ENCODE measurements at places on chromosomes 1 and 21. TPM values are rescaled to one million over a fixed set of nuclear protein-coding genes. Genes with fewer than 3 reads are reported as not detected.

F5 gene
- 3.0 TPM for total RNA-seq

RAD54L gene
- total RNA-seq, result 6.7 TPM

PPM1J gene
- 2.3 TPM for total RNA-seq

CTXND2 gene
- total RNA-seq, result not detected

HMGB4 gene
- total RNA-seq, result not detected

F13B gene
- total RNA-seq, result not detected

NUF2 gene
- 14.4 TPM for total RNA-seq

TDRKH gene
- total RNA-seq, result 5.2 TPM

IFNLR1 gene
- total RNA-seq, result 3.6 TPM

GJC2 gene
- total RNA-seq, result 2.0 TPM

C1orf116 gene
- total RNA-seq, result 13.3 TPM

SLC27A3 gene
- total RNA-seq, result 30.2 TPM

CAMSAP2 gene
- total RNA-seq, result 27.7 TPM

C1orf141 gene
- total RNA-seq, result not detected

MYOM3 gene
- 142 TPM for total RNA-seq

JAK1 gene
- 122 TPM for total RNA-seq

RHOU gene
- 16.0 TPM for total RNA-seq

KRTAP19-1 gene
- not detected for total RNA-seq
